ENCODE measurements at places on chromosomes 16 and 17. TPM values are rescaled to one million over a fixed set of nuclear protein-coding genes. Genes with fewer than 3 reads are reported as not detected.

- DNase-seq = no peak
These were observed 13.6 kb upstream of the TNS4 start for GRCh38 chr17:40515011-40515410.

DNA sequence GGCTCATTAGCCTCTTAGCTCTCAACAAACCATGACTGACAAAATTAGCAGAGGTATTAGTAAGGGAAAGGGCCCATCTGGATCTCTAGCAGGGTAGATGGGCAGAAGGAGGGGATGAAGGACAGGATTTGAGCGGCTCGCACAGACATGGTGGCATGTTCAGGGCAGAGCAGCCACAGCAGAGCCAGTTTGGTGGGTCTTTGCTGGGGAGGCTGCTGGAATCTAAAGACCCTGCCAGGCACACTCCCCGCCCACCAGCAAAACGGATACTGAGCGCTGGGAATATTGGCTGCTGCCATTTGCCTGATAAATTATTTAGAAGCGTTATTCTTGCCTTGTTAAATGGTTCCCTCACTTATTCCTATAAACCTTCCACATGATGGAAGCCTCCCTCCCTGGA is 20.7 kb upstream of the NAT9 start:
- DNase-seq = no peak

Gene STX1B
- total RNA-seq = 1.1 TPM

GRCh38 chr16:586645-587590 is 2.9 kb upstream of the RAB40C start:
- no peak for DNase-seq

GRCh38 chr17:61452301-61453290 is at the start of gene TBX4:
TBX4 (plus strand) TSS chr17:61452422; CDS start chr17:61456491, 4,069 bp downstream.
- DNase-seq = no peak

All from A673 (cell line).